ENCODE measurements at places on chromosomes 6 and 20.
A peak's percentile ranks its signal among the peaks of the same experiment; 100 is the strongest.

GRCh38 chr20:58308680-58309527 is 611 bp upstream of the RAB22A start:
- peaks cover 37% of the 10 kb centered on the region for H3K4me1 ChIP-seq
- H3K27ac ChIP-seq, result peak overlapping the region; percentile 90
- DNase-seq, result peak; percentile 83
- peaks cover 8% of the 10 kb centered on the region for H3K36me3 ChIP-seq
- H3K4me3 ChIP-seq, result peak overlapping the region; percentile 100

DNA sequence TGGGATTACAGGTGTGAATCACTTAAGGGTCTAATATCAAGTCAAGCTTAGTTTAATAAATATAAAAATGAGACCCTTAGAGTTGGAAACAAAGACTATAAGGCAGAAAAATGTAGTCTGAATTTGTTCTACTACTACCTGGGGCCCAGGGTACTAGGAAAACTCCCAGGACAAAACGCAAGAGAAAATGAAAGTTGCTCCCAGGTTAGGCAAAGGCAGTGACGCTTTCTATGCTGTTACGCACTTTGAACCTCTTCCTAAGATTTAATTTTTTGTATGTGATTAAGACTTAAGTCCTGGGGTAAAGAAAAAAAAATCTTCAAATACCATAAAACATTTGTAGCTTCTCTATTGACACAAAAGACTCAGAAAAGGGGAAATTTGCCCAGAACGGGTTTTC is 17.3 kb downstream of the DSP start:
- H3K4me3 ChIP-seq, result no peak overlapping the region
- H3K36me3 ChIP-seq, result no peaks in the 10 kb centered on the region
- no peak overlapping the region for H3K27ac ChIP-seq
- DNase-seq, result no peak
- peaks cover 10% of the 10 kb centered on the region for H3K27me3 ChIP-seq
- no peaks in the 10 kb centered on the region for H3K4me1 ChIP-seq

- no peaks in the 10 kb centered on the region for H3K36me3 ChIP-seq
- H3K4me3 ChIP-seq, result no peak within 1 kb of the TSS
- no peak within 1 kb of the TSS for H3K27ac ChIP-seq
Observed at GRCh38 chr20:36875702-36876472, at the start of gene TLDC2. TLDC2 (plus strand) TSS chr20:36876138; CDS start chr20:36876175, 37 bp downstream.

DNA sequence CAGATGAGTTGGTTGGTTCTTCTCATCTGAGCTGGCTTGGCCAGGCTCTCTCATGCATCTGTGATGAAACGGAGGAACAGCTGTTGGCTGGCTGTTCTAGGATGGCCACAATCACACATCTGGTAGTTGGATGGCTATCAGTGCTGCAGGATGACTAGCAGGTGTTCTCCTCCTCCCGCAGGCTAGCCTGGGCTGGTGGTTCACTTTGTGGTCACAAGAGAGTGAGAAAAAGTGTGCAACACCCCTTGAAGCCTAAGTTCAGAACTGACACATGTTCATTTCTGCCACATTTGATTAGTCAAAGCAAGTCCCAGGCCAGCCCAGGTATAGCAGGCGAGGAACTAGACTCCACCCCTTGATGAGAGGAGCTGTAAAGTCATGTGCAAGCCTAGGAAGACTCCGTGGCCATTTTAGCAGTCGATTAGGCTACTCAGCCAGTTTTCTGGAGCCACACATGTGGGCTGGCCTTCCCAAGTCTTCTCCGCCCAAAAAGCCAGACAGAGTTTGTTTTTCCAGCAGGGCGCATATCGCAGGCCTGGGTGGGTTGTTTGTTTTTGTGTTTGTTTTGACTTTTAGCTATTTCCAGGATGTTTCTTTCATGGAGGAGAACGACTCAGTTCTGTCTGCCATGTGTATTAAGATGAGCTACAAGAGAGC is 120.8 kb downstream of the ISM1 start:
- DNase-seq, result no peak
- H3K4me1 ChIP-seq, result peaks cover 14% of the 10 kb centered on the region
- H3K4me3 ChIP-seq, result no peak overlapping the region
- no peaks in the 10 kb centered on the region for H3K36me3 ChIP-seq

DNA sequence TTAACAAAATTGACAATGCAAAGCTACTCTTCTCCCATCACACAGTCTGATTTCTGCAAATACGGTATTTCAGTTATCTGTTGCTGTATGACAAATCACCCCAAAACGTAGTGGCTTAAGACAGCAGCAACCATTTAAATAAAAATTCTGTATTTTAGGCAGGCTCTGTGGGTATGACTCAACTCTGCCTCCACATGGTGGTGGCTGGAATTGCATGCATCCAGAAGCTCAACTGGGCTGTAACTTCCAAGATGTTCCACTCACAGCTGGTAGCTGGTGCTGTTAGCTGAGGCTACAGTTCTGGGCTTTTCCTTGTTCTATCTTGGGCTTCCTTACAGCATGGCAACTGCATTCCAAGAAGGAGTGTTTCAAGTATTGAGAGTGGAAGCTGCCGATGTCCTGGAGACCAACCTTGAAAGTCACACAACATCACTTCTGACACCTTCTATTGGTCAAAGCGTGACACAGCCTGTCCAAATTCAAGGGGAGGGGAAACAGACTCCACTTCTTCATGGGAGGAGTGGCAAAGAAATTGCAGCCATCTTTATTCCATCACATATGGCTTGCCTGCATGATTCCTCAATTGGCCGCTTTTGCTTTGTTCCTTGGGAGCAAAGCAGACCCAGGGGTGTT is 39.7 kb upstream of the TULP1 start:
- H3K4me3 ChIP-seq, result no peak overlapping the region
- no peaks in the 10 kb centered on the region for H3K36me3 ChIP-seq
- no peak for DNase-seq
- peaks cover 2% of the 10 kb centered on the region for H3K4me1 ChIP-seq
- no peaks in the 10 kb centered on the region for H3K27me3 ChIP-seq

DNA sequence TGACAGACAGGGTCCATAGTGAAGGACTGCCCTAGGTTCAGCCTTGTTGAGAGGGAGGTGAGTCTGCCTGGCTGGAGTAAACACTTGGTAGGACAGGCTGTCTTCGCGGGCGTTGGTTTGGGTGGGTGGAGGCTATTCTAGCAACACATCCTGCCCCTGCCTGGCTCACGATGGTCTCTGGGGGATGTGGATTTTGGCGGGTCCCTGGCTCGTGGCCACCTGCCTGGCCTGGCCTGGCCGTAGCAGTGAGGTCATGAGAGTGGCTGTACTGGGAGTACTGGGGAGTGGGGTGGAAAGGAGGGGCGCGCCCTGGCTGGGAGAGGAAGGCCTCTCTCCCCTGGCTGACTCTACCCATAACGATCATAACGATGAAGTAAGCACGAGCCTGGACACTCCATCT is 30.2 kb upstream of the MRPS18A start:
- DNase-seq, result peak; percentile 75
- peaks cover 3% of the 10 kb centered on the region for H3K27me3 ChIP-seq
- H3K4me1 ChIP-seq, result peaks cover 19% of the 10 kb centered on the region
- peak overlapping the region; percentile 27 for H3K27ac ChIP-seq
- no peak overlapping the region for H3K4me3 ChIP-seq

DNA sequence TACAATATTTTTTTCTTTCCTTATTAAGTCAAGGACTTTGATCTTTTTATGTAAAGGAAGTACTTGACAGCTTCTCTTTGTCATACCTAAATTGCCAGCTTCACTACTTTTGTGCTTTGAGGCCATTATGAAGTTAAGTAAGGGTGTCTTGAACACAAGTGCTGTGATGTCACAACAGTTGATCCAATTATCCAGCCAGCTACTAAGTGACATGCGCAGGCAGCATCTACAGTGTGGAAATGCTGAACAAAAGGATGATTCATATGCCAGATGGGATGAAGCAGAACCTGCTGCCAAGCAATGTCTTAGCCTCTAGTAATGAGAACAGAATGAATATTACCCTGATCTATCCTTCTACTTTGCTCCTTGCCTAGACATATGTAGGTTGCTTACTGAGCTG is 68.3 kb upstream of the TMEM244 start:
- no peak overlapping the region for H3K4me3 ChIP-seq
- no peaks in the 10 kb centered on the region for H3K36me3 ChIP-seq
- no peak for DNase-seq
- H3K4me1 ChIP-seq, result no peaks in the 10 kb centered on the region

GRCh38 chr6:78868116-78868515 is 765 bp downstream of the IRAK1BP1 start:
- no peaks in the 10 kb centered on the region for H3K4me1 ChIP-seq
- H3K27me3 ChIP-seq, result no peaks in the 10 kb centered on the region
- H3K4me3 ChIP-seq, result peak overlapping the region; percentile 82
- no peak for DNase-seq
- H3K36me3 ChIP-seq, result no peaks in the 10 kb centered on the region

GRCh38 chr6:95690328-95690727 is 113.0 kb downstream of the MANEA start:
- no peaks in the 10 kb centered on the region for H3K36me3 ChIP-seq
- no peak for DNase-seq
- no peaks in the 10 kb centered on the region for H3K27me3 ChIP-seq
- no peaks in the 10 kb centered on the region for H3K4me1 ChIP-seq
